ENCODE measurements at places on chromosomes 6 and 20.

- DNase-seq, result peak; percentile 20
Measured at GRCh38 chr6:118843685-118844390, 50.1 kb upstream of the ASF1A start.

GRCh38 chr20:62665153-62665754, 23.0 kb downstream of the SLCO4A1 start:
- no peak for DNase-seq

DNA sequence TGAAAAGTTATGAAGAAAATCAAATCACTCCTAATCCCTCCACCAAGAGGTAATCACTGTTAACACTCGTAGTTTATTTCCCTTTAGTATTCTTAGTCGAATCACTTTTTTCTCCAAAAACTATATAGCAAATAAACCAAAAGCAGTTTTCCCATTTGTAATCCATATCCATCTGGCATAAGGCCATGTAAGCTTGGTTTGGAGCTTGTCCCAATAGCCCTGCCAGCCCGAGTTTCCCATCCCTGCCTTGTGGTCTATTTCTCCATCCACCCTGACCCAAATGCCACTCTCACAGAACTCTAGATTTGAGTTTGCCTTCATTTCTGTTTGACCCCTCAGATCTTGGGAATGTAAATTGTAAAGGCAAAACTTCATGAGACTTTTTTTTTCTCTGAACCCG, 71.8 kb upstream of the DSP start:
- no peak for DNase-seq

DNA sequence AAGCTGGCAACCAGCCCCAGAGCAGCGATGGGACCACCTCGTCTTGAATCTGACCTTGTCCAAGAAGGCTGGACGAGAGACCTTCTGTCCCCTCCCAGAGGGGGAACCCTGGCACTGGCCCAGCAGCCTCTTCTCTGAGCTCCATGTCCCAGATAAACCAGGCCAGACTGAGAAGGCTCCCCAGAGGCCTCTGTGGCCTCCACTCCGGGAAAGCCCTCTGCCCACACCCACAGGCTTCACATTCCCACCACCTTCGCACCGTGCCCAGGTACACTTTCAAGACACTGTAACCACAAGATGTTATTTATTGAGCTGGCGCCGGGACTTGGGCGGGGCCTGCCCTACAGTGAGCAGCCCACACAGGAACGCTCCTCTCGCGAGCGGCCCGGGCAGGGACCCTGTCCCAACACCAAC, 33.2 kb downstream of the ADA start:
- no peak for DNase-seq

GRCh38 chr6:143583542-143584327, 72.2 kb upstream of the FUCA2 start:
- DNase-seq, result no peak

Data from GM19239 (cell line).